ENCODE measurements at places on chromosomes 1 and 21.

GRCh38 chr1:175272361-175272760 lies 79.8 kb upstream of the KIAA0040 start:
- no peak for DNase-seq

DNA sequence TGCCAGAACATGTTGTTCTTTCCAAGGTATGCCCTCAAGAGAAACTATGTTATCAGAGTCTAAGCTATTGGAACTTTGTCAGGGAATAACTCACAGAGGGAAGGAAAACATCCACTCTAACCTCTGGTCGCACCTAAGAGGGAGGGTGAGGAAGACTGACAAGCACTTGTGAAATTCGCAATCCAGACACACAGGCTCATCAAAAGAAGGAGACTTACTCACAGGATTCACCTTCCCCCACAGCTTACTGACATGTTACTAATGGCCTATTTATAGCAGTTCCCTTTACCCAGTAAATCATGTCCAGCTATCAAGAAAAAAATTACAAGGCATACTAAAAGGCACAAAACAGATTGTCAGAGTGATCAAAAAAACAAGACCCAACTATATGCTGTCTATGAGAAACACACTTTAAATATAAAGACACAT lies 36.9 kb downstream of the WDR64 start:
- no peak for DNase-seq

- no peak for DNase-seq
Observed at GRCh38 chr1:91687452-91687851, 186.8 kb downstream of the CDC7 start.

DNA sequence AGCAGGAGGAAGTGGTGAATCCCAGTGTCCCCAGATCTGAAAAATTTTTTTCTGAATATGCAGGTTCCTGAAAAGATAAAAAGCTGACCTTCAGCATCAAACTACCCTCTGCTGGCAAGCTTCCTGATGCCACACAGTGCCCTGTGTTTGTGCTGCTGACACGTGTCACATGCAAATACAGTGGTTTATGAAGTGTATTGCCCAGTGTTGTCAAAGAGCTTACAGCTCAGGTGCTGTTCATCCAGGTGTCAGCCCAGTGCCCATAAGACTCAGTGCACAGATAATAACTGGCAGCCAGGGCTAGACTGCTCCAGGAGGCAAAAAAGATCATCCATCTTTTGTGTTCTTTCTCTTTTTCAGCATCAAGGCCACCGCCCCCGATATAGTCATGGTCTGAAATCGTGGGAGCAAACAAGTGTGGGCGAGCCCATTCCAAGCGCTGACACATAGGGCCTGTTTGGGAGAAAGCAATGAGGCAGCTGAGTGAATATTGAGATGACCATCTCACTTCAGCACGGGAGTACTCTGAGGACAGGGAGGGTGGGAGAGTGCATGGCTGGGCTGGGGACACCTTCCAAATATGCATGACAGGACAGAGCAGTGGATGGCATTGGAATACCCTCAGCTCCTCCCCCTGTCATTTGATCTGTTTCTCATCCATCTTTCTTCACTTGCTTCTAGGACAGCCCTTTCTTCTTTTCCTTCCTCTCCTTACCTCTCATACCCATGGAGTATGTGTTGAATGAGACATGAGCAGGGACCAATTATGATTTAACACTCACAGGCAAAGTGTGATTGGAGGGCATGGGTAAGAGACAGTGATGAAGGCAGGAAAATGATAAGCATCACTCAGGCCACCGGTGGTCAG lies 6.4 kb upstream of the KCNK1 start:
- DNase-seq, result no peak

GRCh38 chr1:61642475-61643232 lies 82.3 kb downstream of the TM2D1 start:
- DNase-seq, result no peak

GRCh38 chr21:45285266-45285931 lies 2.3 kb downstream of the POFUT2 start:
- no peak for DNase-seq

DNA sequence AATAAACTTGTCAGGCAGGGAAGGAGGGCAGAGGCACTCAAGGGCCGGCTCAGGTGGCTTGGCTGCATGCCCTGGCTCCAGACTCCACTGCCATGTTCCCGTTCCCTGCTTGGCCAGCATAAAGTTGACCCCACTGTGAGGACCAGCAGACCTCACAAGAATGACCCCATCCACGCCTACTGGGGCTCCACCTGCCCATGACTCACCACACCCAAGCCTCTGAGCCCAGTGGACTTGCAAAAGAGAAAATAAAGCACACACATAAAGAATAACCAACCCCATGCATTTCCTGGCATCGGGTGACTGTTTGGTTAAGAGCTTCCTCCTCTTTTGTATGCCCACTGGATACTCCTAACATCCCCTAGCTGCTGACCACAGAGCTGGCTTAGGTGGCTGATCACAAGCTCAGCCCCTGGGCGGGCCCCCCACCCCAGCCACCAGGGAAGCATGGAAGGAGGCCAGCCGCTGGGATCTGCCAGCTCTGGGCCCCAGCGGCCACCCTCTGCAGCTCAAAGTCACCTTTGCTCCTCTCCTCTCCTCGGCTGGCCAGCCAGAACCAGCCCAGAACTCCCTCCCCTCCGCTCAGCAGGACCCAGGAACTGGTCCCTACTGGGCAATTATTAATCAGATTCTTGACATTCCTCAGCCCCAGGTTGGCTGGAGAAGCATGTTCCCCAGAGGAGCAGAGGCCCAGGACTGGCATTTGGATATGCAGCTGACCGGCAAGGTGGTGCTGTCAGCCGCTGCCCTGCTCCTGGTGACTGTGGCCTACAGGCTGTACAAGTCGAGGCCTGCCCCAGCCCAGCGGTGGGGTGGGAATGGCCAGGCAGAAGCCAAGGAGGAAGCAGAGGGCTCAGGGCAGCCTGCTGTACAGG lies at the start of gene KLHDC7A:
Gene KLHDC7A, plus strand, starts transcription at position 616 of the 875 bp plus-strand sequence. Its CDS starts 52 bp downstream, at position 668.
- peak; percentile 69 for DNase-seq

DNA sequence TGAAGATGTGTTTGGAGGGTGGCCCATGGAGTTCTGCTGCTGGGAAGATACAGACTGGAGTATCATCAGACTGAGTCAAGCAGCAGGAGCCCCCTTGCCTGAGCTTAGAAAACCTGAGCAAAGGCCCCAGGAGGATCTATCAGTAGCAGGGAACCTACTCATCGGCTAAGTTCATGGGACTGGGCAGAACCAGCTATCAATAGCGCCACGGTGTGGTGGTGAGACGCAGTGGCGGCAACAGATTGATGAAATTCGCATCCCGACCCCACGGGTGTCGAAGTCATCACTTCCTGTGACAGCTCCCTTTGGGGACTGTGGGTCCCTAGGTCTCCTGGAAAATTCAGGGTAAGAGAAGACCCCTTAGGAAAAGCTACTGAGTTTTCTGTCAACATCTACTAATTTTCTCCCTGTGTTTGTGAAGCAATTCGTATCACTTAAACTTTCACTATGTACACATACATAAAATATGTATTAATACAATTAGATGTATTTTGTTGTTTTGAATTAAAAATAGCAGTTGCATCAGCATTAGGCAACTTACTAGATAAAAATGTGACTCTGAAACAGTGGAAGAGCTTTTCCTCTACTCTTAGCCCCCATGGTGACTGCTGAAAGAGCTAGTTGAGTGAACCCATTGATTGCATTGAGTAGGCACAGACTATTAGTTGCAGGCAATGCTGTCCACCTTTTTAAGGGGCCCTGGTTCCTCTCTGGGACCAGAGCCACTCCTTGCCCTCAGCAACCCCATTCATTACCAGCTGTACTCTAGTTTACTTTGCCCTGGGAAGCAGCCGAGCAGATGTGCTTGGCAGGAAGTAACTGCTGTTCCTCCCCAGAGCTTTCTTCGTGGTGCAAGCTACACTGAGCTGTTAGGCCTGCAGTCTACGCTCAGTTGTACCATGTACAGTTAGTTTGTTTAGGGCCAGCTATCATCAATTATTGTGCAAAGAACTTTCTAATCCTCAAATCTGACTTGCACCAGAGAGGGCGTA lies 7.3 kb upstream of the CACNA1S start:
- no peak for DNase-seq

DNA sequence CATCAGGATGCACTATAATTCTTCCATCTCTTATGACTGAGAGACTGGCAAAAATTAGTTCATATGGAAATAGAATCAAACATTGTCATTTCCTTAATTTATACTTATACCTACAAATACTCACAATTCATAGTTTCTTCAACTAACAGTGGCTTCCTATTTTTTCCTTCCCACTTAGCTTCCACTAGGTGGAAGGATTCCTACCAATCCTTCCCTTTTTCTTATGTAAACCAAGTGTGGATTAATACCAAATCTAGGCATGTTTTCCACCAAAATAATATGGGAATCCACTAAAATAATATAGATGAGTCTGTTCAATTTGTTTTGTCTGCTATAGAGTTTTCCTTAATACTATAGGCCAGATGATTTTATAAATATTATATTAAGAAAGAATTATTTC lies 1537.1 kb downstream of the PLA2G4A start:
- no peak for DNase-seq

- DNase-seq, result no peak
Observed at GRCh38 chr1:205430696-205431305, 8.9 kb upstream of the LEMD1 start.

GRCh38 chr1:246417813-246418564 lies 89.1 kb downstream of the SMYD3 start:
- no peak for DNase-seq

DNA sequence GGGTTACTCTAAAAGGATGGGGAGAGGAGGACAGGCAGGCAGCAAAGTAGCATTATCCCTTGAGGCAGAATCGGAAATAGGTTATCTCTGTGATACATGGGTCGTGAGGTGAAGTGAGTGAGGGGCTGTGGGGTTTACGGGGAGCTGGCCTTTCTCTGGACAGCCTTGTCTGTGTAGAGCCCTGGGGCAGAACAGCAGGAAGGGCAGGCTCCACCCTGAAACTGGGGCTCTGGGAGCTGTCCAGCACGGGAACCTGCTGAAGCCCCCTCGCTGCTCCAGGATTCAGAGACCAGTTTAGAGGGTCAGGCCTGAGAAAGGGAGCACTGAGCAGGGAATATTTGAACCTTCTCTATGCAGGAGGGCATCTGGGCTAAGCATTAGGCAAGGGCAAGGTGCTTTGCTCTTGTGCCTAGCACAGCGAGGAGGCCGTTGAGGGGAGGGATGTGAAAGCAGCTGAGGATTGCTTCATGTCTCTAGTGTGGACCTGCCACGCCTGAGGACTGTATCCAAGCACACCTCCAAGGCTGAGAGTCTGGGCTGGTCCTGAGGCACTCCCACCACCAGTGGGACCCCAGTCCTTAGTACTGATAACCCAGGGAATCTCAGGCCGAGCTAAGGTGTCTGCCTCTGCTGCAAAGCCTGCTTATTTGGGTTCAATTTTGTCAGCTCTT lies 55.8 kb downstream of the NAV1 start:
- DNase-seq, result peak; percentile 57

GRCh38 chr1:2384941-2385481 lies 6.3 kb downstream of the MORN1 start:
- DNase-seq, result no peak

- no peak for DNase-seq
Observed at GRCh38 chr1:45545553-45546310, 4.9 kb upstream of the AKR1A1 start.

GRCh38 chr1:240244968-240245628 lies 153.4 kb downstream of the FMN2 start:
- no peak for DNase-seq

DNA sequence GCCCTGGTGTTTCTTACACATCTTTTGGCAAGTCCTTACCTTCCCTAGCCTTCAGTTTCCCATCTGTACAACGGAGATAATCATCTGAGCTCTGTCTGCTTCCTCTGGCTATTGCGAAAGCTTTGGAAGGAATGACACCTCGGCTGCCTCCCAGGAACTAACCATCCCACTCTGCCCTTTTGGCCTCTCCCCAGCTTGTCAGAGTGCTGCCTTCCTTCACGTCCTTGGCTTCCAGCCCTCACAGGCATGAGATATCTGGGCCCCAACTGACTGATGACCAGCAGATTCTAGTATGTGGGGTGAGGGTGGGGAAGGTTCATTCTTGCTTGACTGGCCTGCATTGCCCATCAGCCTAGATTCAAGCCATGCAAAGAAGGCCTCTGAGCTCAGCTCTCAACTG lies 253.1 kb upstream of the FGGY start:
- DNase-seq, result no peak

DNA sequence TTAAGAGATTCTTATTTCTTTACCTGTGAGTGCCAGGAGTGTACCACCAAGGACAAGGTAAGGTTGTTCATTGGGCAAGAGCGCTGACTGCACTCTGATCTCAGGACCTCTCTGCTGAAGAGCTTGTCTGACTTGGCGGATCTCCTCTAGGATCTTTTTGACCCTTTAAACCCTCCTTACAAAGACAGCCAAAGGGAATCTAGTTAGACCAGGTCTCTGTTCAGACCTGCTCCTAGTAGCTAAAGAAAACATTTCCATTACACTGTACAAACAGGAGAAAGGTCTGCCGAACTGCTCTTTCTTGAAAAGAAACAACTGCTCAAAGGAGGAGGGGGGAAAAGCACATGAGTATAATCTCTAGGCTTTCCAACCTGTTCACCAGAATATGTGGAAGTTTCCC lies 49.3 kb downstream of the SMYD2 start:
- DNase-seq, result no peak
